Activated CD8-positive, alpha-beta T cell treated with anti-CD3 and anti-CD28 coated beads, Interleukin-2, amount 10 ng/mL, durations not matched to agents 7 days and 5 days (primary cell): ENCODE measurements at places on chromosomes 16 and 17.

DNA sequence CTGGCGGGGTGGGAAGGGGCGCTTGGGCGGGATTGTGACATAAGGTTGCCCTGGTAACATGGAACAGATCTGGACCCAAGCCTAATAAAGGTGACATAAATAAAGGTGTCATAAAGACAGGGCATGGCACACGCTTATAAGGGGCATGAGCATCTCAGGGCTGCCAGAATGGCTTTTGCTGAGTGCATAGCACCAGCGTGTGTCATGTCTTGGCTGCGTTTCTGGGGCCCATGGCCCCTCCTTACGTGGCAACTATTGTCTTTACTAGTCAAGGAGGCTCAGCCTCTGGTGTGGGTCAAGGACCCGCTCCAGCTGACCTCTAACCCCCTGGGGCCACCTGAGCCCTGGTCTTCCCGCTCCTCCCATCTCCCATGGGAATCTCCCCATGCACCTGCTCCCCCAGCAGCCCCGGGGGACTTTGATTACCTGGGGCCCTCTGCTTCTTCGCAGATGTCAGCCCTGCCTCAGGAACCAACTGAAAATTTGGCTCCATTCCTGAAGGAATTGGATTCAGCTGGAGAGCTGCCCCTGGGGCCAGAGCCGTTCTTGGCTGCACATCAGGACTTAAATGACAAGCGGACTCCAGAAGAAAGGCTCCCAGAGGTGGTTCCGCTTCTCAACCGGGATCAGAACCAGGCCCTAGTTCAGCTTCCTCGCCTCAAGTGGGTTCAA, 13.9 kb downstream of the LRRC37B start:
- no peak for DNase-seq

- DNase-seq, result no peak
These were observed 6.9 kb upstream of the KCNG4 start for GRCh38 chr16:84246679-84247077.

DNA sequence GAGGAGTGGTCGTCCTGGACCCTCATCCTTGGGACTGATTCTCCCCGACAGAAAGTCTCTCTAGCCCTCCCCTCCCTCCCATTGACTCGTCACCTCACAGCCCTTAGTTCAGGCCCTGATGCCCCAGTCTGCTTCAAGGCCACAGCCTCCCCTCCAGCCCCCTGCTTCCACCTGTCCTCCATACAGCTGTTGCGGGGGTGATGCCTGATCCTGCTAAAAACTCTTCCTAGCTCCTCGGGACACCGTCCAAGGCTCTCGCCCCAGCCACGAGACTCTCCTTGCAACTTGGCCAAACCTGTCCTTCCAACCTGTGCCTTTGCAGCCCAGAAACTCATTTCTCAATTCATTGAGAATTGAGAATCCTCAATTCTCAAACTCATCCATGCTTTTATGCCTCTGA, 6.8 kb downstream of the STAC2 start:
- DNase-seq, result no peak

DNA sequence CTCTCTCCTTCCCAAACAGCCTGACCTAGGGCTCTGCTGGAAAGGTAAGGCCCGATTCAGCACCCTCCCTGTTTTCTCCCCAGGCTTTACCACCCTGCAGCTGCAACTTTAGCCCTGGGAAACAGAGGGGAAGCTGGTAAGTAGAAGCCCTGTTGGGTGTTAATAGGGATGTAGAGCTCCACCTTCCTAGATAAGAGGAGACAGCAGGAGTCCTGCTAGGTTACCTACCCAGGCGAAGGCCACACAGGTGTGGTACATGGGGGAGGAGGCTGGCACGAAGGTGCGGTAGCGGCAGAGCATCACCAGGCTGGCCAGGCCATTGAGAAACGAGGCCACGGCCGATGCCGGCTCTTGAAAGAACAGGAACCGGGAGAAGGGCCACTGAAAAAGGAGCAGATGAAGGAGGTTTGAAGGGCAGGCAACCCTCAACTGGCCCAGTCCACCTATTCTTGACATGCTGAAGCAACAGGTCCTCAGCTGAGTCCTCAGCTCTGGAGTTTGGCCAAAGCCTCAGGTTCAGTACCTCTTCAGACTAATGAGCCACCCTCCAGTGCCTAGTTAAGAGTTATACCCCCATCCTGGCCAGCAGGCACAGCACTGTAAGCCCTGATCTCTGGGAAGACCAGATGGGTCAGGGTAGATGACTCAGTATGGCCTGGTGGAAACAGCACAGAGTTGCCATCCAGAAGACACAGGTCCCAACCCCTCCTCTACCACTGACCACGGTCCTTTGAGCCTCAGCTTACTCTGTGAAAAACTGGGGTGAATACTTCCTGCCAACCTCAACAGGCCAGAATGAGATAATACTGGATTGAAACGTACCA, 3.3 kb downstream of the PGAP3 start:
- no peak for DNase-seq

- no peak for DNase-seq
These were observed 49.8 kb downstream of the RND2 start for GRCh38 chr17:43074869-43075268.
